Effector memory CD4-positive, alpha-beta T cell (primary cell): ENCODE measurements at places on chromosomes 2 and 18.

DNA sequence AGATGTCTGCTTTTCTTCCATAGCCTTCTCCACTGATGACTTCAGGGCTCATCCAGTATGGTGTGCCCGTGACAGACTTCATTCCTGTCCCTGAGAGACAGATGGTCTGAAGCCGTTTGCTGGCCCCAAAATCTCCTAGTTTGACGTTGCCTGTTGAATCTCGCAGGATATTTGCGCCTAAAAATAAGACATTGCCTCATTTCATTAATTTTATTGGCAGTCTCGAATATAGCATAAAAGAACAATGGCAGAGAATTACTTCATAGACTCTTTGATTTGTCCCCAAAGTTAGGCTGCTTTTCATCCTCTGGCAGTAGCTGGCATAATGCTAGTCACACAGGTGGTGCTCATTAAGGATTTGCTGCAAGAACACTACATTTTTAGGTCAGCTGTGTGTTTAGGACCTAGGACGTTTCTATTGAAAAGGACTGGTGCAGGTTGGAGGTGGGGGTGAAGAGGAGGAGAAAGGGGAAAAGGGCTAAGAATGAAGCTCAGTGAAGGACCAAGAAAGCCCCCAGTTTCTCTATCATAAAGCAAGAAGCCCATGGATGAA is 14.7 kb upstream of the ERCC3 start:
- no peaks in the 10 kb centered on the region for H3K27me3 ChIP-seq
- H3K36me3 ChIP-seq: peaks cover 49% of the 10 kb centered on the region
- no peak overlapping the region for H3K27ac ChIP-seq
- no peak overlapping the region for H3K4me3 ChIP-seq
- no peaks in the 10 kb centered on the region for H3K4me1 ChIP-seq

GRCh38 chr2:168703926-168704325 is 98.5 kb upstream of the NOSTRIN start:
- H3K36me3 ChIP-seq: no peaks in the 10 kb centered on the region
- DNase-seq: no peak
- H3K27ac ChIP-seq: no peak overlapping the region

- no peaks in the 10 kb centered on the region for H3K27me3 ChIP-seq
- no peak for DNase-seq
- H3K36me3 ChIP-seq: peaks cover 42% of the 10 kb centered on the region
- H3K27ac ChIP-seq: no peak overlapping the region
- H3K4me3 ChIP-seq: no peak overlapping the region
Observed at GRCh38 chr18:77113361-77114151, 19.0 kb downstream of the MBP start.

- H3K27ac ChIP-seq: no peak overlapping the region
- DNase-seq: no peak
- H3K4me3 ChIP-seq: no peak overlapping the region
- H3K27me3 ChIP-seq: no peaks in the 10 kb centered on the region
Observed at GRCh38 chr2:26633993-26634595, 7.1 kb downstream of the CIB4 start.

DNA sequence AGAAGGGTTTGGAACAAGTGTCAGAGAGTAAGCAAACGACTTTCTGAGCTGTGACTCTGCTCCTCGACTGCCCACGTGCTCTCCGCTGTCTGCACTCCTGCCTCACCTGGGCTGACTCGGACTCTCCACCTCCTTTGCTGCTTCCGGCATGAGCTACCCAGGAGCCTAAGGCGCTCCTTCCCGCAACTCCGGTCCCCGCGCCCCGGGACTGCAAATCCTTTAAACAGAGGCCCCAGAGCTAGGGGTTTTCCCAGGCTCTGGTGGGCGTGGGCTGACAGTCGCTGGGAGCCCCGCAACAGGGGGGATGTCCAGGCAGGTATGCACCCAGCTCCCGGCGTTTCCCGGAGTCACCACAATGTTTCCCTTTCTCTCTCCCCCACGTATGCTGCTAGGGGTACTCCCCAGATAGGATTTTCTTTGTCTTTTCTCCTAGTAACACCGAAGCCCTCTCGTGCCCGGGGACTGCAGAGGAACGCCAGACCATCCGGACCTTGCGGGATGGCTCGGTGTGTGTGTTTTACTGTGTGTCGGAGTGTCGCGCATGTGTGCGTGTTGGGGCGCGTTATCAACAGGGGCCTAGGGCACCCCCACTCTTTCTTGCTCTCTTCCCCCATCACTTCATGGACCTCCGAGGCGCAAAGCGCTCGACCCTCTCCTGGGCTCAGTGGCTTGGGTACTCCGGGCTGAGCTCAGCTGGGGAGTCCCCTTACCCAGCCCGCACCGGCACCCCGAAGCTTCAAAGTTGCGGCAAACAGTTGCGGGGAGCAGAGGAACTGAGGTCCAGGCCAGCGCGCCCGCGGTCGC is 691 bp upstream of the THSD7B start:
- no peaks in the 10 kb centered on the region for H3K36me3 ChIP-seq
- peaks cover 6% of the 10 kb centered on the region for H3K27me3 ChIP-seq
- no peaks in the 10 kb centered on the region for H3K4me1 ChIP-seq
- no peak for DNase-seq
- H3K27ac ChIP-seq: no peak overlapping the region
